Occipital lobe (tissue), 3 donors: ENCODE measurements at places on chromosomes 7 and 10. TPM values are rescaled to one million over a fixed set of nuclear protein-coding genes. Genes with fewer than 3 reads are reported as not detected.

VWDE gene
- total RNA-seq = 1.4 TPM

MEOX2 gene
- total RNA-seq = 0.16 TPM

ITPRID1 gene
- 8.6 TPM for total RNA-seq

MBL2 gene
- total RNA-seq = not detected

FRAT1 gene
- 5.6 TPM for total RNA-seq

CALCR gene
- total RNA-seq = not detected

NPVF gene
- not detected for total RNA-seq

CYP2W1 gene
- total RNA-seq = not detected

STOX1 gene
- total RNA-seq = 7.0 TPM

AKR1E2 gene
- 49.0 TPM for total RNA-seq

LRMDA gene
- 0.62 TPM for total RNA-seq

TSPAN12 gene
- total RNA-seq = 7.2 TPM

LEP gene
- not detected for total RNA-seq

TRIM4 gene
- 9.0 TPM for total RNA-seq

GRM3 gene
- 179 TPM for total RNA-seq

NPC1L1 gene
- total RNA-seq = 0.16 TPM

ZNF3 gene
- total RNA-seq = 45.2 TPM

TWIST1 gene
- total RNA-seq = 0.62 TPM
